ENCODE measurements at places on chromosomes 11 and 22.

DNA sequence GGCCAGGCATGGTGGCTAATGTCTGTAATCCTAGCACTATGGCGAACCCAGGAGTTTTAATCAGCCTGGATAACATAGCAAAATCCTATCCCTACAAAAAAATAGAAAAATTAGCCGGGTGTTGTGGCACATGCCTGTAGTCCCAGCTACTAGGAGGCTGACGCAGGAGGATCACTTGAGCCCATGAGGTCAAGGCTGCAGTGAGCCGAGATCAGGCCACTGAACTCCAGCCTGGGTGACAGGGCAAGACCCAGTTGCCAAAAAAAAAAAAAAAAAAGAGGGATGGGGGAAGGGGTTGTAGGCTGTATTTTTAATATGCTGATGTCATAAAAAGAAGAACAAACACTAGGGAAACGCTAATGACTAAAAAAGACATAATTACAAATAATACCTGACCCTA, 12.1 kb downstream of the DDX6 start:
- no peak for DNase-seq

DNA sequence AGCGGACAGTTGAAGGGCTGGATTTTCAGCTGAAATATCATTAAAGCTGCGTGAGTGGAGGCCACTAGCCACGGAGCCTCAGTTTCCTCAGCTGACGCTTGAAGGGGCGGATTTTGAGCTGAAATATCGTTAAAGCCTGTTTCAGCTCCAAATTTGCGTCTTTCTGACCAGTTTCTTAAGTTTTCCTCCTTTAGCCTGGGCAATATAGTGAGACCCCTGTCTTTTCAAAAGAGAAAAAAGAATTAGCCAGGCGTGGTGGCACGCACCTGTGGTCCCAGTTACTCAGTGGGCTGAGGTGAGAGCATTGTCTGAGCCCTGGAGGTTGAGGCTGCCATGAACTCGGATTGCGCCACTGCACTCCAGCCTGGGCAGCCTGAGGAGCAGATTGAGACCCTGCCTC, 3.7 kb downstream of the AP2A2 start:
- no peak for DNase-seq

- DNase-seq, result no peak
Measured at GRCh38 chr11:27187848-27188621, 147.4 kb downstream of the BBOX1 start.

- DNase-seq, result no peak
Measured at GRCh38 chr22:37925330-37925729, 19.2 kb downstream of the MICALL1 start.

GRCh38 chr22:43113526-43114251, 3.1 kb downstream of the BIK start:
- no peak for DNase-seq
